ENCODE measurements at places on chromosomes 5 and 9. TPM values are rescaled to one million over a fixed set of nuclear protein-coding genes. Genes with fewer than 3 reads are reported as not detected.

SLC6A18 gene
- not detected for total RNA-seq

DNA sequence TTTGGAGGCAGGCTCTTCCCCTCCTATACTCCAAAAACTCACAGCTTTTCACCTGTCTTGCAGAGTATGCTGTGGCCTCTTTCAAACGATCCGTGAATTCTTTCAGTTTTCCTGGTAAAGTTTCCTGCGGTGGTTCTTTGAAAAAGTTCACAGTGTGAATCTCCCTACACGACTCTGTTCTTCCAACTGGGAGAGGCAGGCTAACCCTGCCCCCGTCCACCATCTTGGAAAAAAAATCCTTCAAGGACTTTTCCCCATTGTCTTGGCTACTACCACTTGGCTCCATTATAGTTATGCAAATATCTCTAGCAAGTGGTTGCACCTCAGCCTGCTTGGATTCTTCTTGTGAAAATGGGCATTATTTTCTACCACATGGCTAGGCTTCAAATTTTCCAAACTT is 382.6 kb downstream of the AGTPBP1 start:
- no peak for DNase-seq

MEIKIN gene
- not detected for total RNA-seq

DNA sequence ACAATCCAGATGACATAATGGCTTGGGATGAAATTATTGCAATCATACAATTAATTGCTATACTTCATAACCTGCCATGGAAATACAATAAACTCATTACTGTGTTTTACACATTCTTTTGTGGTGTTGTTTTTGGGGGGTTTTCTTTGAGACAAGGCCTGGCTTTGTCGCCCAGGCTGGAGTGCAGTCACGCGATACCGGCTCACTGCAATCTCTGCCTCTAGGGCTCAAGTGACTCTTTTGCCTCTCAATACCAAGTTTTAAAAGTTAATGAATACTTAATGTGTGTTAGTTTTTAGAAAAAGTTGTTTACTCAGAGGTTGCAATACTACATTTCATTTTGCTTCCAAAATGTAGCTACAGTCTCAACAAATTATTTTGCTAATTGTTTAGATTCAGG is 598.4 kb downstream of the CHSY3 start:
- DNase-seq, result no peak

C9 gene
- not detected for total RNA-seq

PTPRD gene
- 0.49 TPM for total RNA-seq
